ENCODE measurements at places on chromosomes 5 and 9.

DNA sequence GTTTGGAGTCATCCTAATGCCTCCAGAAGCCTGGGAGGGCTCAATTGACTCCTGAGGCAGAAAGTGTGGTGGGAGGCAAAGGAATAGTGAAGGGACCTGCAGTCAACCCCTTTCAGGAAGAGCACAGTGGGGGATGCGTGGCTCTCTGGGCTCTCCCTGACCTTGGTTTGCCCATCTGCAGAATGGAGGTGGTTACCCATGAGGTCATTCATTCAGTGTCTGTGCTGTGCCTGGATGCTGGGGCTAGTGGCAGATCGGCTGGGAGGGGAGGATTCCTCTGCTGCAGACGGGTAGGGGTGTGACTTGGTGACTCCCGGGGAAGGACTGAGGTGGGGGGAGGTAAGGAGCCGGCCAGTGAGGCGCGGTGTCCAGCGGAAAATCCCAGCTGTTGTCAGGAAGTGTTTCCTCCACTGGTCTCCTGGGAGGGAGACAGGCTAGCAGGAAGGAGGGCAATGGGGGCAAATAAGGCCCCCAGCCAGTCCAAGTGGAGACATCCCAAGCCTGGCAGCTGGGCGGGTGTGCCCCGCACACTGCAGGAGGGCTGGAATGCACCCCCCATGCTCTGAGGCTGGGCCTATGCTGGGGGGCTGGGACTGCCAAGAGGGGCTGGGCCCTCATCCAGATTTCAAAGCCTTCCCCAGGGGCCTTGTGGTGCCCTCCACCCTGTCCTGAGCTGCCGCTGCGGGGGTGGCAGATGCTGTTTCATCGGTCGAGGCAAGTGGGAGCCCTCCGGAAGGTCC, 10.9 kb downstream of the CXXC5 start:
- peak; percentile 49 for DNase-seq

DNA sequence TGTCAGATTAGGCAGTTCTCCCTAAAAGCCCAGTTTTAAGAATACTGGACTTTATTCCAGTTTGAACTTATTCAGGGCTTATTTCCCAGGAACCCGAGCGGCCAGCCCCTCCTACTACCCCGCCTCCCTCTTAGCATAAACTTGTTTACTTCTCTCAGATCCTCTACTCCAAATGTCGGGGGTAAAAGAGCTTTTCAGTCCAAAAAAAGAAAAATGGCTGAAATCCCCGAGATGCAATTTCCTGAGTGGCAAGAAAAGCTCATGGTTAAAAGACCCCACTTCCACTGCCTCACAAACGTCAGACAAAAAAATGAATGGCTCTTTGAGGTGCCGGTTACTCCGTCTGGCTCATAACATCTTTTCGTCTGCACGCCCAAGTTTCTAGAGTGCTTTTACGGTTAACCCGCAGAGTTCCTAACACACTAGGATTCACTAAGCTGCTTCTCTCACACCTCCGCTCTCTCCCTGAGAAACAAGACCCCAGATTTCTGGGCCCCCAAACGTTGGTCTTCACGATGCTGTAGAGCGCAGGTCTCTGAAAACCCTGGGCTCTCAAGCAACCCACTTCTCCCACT, 402 bp downstream of the BRD8 start:
- DNase-seq, result peak; percentile 64

- DNase-seq, result no peak
Observed at GRCh38 chr5:89735082-89735481, 674.5 kb downstream of the CETN3 start.

DNA sequence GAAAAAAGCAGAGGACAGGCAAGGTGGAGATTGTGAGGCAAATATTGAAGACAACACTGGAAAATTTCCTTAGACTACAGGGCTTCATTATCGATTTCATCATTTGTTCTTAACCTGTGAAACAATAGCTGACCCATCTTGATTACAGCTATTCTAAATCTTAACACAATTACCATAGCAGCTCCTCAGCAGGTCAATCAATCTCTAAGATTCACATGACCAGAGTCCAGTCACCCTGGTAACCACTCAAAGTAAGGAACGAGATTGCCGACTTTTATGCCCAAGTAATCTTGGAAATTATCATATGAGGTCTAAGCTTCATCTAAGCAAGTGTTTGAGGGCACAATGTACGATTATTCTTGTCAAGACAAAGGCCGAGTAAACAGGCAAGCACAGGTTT, 93.8 kb downstream of the TTC39B start:
- DNase-seq, result no peak

DNA sequence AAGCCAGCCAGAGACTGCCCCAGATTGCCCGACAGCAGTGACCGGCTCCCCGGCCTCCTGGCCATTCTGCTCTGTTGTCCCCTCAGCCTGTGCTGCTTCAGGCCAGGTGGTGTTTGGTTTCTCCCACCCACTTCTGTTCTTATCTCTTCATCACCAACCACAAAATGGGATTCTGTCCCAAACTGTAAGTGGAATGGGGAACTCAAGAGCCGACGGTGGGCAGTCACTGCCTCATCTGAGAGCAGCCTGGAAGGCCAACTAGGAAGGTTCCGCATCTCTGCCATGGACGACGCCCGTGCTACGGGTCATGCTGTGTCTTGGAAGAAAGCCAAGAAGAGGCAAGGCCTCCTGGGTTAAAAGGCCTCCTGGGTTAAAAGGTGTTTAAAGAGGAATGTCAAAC, 219.0 kb upstream of the PIK3R1 start:
- DNase-seq, result no peak

DNA sequence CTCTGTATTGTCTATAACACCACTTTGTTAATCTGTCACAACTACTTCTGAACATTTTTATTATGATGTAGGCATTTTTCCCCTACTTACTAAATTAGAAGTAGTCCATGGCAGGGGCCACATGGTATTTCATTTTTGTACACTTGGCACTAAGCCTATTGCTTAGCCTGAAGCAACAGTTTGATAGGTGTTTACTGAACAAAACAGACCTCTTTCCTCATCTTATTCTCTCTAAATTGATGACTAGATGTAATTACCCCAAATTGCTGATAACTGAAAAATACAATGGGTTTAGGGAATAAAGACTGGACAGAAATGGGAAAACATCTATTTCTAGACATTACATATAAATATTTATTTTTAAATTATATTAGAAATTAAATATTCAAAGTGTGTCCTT, 633.8 kb downstream of the SLCO4C1 start:
- DNase-seq, result no peak

- DNase-seq, result no peak
Observed at GRCh38 chr5:169905017-169905416, 75.3 kb downstream of the INSYN2B start.

- peak; percentile 6 for DNase-seq
Observed at GRCh38 chr5:83608122-83608521, 112.5 kb downstream of the HAPLN1 start.

DNA sequence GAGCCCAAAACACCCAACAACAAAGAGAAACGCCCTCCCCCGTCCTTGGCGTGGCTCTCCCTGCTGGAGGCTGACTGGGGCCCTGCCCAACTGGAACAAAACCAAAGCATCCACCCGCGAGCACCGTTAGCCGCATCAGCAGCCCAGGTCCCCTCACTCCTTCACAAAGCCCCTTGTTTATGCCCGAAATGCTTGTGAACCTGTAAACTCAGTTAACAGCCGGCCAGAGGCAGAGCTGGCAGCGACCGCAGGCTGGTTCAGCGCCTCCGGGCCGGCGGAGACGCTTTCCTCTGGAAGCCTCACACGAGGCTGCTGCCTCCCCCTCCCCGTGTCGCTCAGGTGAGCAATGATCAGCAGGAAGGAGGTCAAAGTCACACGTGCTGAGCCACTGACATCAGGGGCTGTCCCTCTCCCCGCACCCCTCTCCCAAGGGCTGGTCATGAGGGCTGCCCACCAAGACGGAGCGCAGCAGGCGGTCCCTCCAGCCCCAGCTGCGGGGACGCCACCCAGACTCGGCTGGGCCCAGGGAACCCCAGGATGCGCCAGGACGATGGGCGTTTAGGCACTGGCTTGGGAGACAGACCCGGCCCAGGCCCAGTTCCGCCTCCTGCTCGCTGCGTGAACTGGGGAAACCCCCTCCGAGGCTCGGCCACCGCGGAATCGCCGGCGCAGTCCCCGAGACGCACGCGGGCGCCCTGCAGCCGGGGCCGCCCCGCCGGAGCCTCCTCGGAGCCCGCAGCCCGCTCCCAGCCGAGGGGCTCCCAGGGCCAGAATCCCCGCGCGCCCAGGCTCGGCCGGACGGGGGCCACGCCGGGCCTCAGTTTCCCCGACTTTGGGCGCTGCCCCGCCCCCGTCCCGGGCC, 563 bp downstream of the SNAPC4 start:
- DNase-seq, result peak; percentile 44

DNA sequence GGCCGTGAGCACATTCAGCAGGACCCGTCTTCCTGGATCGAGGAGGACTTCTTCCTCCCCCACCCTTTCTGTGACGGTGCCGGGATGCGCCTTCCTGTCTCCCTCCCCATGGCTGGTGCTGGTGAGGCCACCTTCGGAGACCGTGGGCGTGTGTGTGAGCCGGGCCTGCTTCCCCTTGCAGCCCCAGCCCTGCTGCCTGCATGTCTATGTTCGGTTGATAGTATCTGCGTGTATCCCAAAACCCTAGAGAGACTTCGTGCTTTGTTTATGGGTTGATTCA, 12.8 kb downstream of the CEP72 start:
- no peak for DNase-seq

- no peak for DNase-seq
Observed at GRCh38 chr5:160327818-160328217, 15.5 kb upstream of the CCNJL start.

DNA sequence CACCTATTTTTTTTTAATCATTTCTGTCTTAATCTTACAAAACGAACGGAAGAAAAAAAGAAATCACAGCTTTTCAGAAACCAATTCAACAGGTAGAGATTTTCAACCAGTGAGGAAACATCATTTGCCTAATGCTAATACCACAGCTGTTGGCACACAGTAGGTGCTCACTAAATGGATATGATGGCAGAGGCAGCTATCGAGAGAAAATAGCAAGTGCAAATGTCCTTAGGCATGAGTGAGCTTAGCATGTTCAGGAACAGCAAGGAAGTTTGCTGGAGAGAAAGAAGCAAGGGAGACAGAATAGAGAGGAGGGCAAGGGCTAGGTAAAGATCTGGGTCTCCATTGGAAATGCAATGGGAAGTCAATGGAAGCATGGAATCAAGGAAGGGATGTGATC, 49.2 kb downstream of the CEMIP2 start:
- no peak for DNase-seq

DNA sequence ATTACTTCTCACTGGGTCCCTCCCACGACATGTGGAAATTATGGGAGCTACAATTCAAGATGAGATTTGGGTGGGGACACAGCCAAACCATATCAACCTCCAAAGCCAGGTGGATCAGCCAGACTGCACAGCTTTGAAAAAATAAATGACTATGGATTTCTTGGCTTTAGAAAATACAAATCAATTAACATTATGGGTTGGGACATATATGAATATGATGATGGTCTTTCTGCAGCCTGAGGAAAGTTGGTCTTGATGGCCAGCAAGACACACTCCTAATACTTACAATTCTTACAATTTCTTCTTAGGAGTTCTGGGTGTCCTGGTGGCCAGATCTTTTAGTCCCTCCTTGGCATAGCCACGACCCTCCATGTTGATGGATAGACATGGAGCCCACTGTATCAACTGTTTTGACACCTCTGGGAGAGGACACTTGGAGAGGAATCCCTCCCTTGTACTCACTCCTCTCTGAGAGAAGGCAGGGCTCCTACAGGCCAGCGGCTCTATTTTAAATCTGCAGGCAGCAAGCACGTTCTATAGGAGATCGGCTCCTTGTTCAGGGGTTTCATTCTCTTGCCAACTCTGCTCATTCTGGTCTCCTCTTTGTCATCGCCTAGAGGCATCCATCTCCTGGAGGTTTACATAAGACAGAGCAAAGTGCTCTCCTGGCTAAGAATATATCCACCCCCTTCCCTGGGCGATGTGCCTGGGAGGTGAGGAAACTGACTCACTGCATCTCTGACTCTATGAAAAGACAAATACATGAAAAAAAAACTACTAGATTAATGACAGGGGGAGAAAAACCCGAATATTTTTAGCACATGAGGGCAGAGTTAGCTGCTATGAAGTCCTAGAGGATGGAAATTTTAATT, 145.9 kb downstream of the CARTPT start:
- no peak for DNase-seq

- DNase-seq, result no peak
Observed at GRCh38 chr5:142717582-142718215, 31.8 kb upstream of the FGF1 start.

Measured in right kidney (tissue), 9 donors.